ENCODE measurements at places on chromosomes 1 and 21.

- DNase-seq = no peak
Measured at GRCh38 chr1:211910913-211911485, 80.4 kb upstream of the LPGAT1 start.

- DNase-seq = no peak
Measured at GRCh38 chr1:37926038-37926924, 20.6 kb downstream of the INPP5B start.

- no peak for DNase-seq
Measured at GRCh38 chr1:207968521-207969009, 57.6 kb upstream of the CD34 start.

DNA sequence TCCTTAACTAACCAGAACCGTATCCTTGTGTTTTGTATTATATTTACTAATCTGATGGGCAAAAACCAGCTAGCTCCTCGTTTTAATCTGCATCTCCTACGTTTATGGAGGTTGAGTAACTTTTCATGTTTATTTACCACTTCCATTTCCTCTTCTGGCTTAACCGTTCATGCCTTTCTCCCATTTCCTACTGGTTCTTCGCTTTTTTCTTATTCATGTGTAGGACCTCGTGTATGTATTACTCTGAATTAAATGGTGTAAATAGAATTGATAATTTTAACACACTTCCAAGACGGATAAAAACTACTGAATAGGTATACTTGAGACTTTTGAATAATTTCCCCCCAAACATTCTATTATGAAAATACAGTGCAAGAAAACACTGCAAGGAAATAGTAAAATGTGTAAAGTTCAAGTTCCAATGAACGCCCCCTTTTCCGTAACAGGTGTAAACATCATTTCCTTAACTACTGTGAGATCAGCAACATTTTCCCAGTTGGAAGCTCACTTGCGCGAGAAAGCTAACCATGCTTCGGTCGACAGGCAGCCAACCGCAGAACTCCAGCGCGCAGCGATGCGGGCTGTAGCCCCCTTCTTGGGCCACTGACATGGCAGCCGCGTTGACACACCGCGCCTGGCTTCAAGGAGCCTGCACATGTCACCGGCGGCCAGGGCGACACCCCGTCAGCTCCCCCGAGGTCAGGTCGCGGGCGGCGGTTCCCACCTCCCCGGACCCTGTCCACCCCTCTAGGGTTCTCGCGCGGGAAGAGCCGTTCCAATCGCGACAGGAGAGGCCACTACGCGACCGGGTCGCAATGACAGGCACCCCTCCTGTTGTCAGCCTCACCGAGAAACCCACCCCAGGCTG is 816 bp downstream of the EDEM3 start:
- DNase-seq = no peak

GRCh38 chr1:99808391-99809115 is 41.6 kb upstream of the AGL start:
- peak; percentile 83 for DNase-seq

DNA sequence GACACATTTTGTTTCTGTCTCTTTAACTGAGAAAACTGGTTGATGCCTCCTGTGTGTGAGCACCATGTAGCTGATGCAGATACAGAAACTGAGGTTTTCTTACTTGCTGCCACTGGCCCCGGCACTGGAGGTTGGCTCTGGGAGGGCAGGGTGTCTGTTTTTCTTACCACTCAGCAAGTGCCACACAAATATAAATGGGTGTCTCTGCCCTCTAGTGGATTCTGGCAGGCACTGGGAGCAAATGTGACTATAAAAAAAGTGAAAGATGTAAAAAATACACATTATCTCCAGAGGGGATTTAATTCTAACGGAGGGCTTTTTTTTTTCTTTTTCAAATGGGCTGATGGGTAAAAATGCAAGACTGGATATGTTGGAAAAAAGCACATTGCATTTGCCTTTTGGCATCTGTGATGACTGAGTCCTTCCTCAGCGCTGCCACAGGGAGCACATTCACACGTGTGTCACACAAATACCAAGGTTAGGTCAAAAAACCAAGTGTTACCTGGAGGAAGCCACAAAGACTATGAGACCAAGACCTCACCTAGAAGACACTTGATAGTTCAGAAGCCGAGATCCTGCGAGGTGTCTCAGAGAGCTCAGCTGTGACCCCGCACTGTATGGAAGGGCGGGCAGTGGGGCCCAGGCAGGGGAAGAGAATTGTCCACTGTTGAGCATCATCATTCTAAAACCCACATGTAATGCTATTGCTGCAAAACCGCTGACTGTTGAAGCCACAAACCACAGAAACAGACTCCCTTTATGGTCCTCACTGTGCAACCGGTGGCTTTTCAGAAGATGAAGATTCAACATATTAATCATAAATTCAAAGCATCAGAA is 18.9 kb downstream of the PGBD2 start:
- peak; percentile 77 for DNase-seq

- peak; percentile 62 for DNase-seq
Measured at GRCh38 chr1:11749203-11749689, 12.7 kb upstream of the C1orf167 start.

- no peak for DNase-seq
Measured at GRCh38 chr21:17607684-17608083, 5.0 kb downstream of the BTG3 start.

DNA sequence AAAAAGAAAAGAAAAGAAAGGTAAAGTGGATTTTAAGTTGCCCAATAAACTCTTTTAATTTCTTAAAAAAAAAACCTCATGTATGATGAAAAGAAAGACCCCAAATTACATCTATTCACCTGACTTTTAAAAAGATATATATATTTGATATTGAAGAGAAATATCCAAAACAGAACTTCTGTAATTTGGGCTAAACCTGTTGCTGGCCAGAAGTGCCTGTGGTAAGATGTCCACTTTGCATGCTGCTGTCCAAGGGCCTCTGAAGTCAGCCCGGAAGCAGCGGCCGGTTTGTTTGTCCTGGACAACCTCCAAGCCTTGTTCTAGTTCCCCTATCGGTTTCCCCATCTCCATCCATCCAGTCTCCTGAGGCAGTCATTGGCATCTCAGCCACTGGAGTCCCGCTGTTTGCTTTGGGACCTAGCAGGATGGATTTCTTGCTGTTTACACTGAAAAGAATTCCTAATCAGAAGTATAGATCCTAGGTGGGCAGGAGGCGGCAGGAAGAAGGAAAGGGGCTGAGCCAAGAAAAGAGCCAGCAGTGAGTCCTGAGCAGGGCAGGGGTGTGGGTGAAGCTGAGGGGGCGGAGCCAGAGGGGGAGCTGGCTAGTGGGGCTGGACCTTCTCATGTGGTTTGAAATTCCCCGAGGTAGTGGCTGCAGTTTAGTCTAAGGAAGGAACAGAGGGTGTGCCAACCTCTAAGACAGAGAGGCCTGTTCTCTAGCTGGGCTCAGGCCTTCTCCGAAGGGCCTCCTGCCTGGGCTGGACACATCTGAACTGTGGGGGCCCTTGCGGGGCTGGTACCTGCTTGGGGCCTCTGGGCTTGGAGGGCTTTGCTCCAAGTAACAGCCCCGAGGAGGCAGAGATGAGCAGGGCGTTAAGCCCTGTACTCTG is 3.3 kb downstream of the NCMAP start:
- DNase-seq = peak; percentile 87

- no peak for DNase-seq
Measured at GRCh38 chr1:64280001-64280400, 76.6 kb downstream of the UBE2U start.

DNA sequence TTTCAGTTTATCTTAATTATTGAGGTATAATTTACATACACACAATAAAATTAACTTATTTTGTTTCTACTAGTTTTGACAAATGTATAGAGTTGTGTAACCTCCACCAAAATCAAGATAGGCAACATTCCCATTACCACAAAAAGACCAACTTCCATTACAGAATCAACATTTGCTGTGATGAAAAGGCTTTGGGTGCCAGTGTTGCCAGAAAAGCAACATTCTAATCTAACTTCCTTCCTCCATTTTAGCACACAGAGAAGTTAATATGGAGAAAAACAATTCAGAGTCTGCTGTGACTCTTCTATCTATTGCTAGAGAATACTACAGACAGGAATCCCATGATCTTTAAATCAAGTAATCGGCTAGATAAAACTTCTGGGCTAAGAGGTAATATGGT is 245.3 kb downstream of the RERE start:
- no peak for DNase-seq

DNA sequence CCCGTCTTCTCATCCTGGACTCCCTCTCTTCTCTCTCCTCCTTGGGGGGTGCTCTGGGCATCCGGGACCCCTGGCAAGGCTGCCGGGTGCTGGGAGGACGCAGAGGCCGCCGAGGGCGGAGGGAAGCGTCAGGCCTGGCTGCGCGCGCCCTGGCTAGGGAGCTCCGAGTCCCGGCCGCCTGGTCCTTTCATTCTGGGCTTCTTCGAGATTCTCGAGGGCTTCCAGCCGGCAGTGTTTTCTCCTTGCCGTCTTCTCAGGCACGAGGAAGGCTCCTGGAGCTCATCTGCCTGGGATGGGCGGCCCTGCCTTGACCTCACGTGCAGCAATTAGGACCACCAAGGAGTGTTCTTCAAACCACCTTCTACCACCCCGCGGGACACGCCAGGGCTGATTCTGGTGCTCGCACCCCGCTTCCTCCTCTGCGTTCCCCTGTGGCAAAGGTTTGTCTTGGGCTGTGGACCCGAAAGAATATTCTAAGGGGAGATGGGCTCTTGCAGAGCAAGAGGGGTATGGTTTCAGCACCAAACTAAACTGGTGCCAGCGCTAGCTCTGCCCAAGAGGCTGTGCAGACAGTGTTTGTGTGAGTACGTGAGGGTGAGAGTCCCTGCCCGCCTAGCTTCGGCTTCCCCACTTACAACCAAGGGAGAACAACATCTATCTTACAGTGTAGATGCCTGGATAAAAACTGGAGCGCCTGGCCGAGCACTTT is 36.5 kb downstream of the PIK3CD start:
- DNase-seq = no peak

GRCh38 chr1:183932412-183932811 is 105.1 kb downstream of the COLGALT2 start:
- DNase-seq = no peak

- peak; percentile 50 for DNase-seq
Measured at GRCh38 chr1:201826830-201827229, 2.1 kb upstream of the IPO9 start.

- DNase-seq = no peak
Measured at GRCh38 chr1:192903142-192903541, 94.3 kb downstream of the RGS2 start.

- DNase-seq = no peak
Measured at GRCh38 chr21:43772425-43772821, 3.7 kb downstream of the CSTB start.

GRCh38 chr21:38864964-38865363 is 59.2 kb downstream of the ETS2 start:
- DNase-seq = no peak

DNA sequence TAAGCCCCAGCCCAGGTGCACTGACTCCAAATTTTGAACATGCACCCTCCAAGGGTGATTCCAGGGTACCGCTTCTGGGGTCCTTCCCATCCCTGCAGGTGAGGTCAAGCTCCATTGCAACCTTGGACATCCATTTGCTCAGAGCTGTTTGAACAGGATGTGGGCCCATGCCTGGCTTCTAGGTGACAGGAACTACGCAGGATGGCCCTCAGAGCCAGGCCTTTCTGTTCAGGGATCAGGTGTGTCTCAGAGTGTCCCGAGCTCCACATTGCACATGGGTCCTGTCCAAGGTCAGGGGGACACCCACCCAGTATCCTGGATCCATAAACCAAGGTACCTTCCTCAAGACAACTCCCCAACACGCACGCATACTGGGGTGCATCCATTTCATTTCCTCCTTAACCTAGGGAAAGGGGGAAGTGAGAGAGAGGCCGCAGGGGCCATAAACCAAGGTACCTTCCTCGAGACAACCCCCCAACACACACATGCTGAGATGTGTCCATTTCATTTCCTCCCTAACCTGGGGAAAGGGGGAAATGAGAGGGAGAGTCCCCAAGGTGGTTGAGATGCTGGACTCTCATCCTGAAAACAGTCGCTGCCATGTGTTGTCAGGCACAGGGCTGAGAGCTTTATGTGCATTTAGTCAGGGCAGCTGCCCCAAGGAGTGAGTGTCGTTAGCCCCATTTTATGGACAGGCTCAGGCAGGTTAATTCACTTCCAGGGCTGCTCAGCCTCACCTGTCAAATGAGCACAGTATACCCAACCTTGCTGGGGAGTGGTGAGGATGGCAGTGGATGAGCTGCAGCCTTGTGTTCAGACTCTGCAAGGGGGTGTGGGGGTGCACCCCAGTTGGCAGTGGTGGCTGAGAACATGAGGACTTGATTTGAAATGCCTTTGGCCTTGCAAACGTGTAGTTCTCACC is 2.1 kb downstream of the SLC66A1 start:
- DNase-seq = no peak

GRCh38 chr1:97004054-97004453 is 282.5 kb downstream of the PTBP2 start:
- no peak for DNase-seq

GRCh38 chr1:54928327-54928726 is 41.3 kb upstream of the DHCR24 start:
- no peak for DNase-seq

DNA sequence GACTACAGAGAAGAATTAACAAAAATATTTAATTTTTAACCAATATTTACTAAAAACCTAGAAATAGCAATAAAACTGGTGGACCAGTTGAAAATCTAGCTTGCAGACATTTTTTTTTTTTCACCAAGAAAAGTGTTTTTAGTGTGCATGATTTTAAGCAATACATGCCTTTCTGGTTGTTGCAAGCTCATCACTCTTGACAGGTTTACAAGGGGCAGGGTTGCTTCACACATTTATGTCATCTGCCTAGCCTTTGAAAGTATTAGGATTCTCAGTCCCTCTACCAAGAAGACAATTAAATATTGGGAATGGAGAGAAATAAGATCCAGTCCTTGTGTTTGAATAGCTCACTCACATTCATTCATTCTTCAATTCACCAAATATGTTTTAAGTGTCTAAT is 53.8 kb upstream of the LYPLAL1 start:
- DNase-seq = no peak

GRCh38 chr1:2311184-2312032 is 79.9 kb downstream of the MORN1 start:
- DNase-seq = peak; percentile 34

- DNase-seq = no peak
Measured at GRCh38 chr1:89611721-89612120, 21.2 kb upstream of the LRRC8C start.

DNA sequence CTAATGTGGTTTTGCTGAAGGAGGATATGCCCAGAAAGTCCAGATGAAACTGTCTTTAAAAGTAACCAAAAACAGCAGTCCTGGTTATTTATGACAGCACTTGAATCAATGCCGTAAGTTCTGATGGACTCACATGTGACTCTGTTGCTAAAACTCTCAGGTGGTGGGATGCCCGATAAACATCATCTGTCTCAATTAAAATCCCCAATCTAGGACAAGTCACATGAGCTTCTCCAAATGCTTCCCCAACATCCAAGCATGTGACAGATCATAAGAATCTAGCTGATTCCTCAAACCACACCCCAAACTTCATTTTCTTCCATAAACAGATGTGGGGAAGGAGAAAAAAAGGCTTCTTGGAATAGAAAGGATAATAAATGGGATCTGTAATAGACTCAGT is 786 bp upstream of the CTSK start:
- no peak for DNase-seq

- DNase-seq = no peak
Measured at GRCh38 chr1:186689376-186689775, 9.2 kb upstream of the PTGS2 start.
